Stimulated activated CD8-positive, alpha-beta memory T cell treated with anti-CD3 and anti-CD28 coated beads, Interleukin-4, amount 100 ng/mL, for 48 hours (primary cell): ENCODE measurements at places on chromosomes 2 and 18.

- no peak for DNase-seq
These were observed 201.6 kb downstream of the HDAC4 start for GRCh38 chr2:239199041-239199768.

DNA sequence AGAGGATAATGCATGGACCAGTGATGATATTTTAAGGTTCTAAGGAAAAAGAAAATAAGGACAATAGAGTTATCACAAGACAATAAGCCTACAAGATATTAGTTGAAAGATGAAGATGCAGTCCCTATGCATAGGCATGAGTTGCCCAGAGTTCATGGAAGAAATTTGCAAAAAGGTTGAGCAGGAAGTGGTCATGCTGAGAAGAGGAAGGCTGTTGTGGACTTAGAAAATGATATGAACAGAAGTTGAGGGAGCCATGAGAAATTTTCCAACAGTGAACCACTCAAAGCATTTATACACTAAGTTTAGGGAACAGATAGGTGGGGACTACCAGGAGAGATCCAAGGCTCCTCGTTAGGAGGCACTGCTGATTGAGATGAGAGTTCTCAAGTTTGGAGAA is 3.5 kb downstream of the OSBPL6 start:
- no peak for DNase-seq

- peak; percentile 20 for DNase-seq
These were observed at the start of gene GNLY for GRCh38 chr2:85694052-85695025. GNLY (plus strand) TSS chr2:85694358; CDS start chr2:85694419, 61 bp downstream.

DNA sequence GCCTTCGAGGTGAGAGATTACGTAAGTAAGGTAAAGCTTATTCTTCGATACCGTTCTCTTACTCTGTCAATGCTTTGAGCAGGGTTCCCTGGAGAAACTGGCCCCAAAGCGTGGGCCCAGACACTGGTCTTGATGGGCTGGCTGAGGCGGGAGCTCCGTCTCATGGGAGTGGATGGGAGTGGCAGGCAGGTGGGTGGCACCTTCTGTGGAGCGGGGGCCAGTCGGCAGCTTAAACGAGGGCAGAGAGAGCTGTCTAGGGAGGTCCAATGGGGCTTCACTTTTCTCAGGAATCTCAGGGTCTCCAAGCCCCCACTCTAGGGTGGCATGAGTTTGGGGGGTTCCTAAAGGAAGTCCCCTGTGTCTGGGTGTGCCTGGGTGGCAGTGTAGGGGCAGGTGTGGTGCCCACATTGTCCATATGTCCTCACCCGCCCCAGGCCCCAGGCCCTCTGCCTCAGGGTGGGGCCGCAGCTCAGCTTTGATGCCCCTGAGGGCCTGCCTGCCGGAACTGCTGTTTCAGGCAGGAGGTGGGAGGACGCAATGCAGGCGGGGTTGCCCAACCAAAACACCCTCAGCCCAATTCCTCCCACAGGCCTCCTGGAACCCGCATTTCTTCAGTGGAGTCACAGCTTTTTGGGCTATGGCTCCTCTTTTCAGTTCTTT is 32.5 kb upstream of the FOSL2 start:
- no peak for DNase-seq

DNA sequence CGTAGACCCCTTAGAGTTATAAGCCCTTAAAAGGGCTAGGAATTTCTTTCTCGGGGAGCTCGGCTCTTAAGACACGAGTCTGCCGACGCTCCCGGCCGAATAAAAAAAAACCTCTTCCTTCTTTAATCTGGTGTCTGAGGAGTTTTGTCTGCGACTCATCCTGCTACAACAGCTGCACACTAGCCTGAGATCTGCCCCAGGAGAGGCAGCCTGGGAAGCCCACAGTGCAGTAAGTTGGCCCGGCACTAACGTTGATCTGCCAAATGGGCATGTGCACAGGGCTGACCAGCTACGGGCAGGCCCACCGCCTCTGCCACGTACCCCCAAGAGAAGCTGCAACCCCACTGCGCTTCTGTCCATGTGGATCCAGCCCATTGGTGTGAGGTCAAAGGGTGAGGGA is 8.4 kb upstream of the LIMS2 start:
- no peak for DNase-seq

GRCh38 chr18:64695851-64696553 is 547.1 kb upstream of the LINC00305 start:
- no peak for DNase-seq

GRCh38 chr18:79687806-79688205 is 8.2 kb downstream of the CTDP1 start:
- DNase-seq = peak; percentile 53

DNA sequence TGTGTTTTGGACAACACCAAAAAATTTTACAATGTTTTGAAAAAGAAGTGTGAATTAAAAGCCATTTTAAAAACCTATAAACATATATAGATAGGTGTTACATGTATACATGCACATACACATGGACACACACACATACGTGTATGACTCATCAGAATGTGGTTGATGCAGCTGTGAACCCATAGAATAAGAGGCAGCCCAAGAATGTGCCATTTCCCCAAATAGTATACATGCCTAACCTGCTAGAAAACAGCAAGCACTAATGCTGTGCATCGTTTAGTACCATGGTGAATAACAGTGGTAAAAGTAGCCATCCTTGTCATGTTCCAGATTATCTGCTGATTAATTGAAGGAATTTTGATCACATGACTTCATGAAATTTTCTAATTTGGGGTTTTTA is 149.0 kb downstream of the DSEL start:
- DNase-seq = no peak

DNA sequence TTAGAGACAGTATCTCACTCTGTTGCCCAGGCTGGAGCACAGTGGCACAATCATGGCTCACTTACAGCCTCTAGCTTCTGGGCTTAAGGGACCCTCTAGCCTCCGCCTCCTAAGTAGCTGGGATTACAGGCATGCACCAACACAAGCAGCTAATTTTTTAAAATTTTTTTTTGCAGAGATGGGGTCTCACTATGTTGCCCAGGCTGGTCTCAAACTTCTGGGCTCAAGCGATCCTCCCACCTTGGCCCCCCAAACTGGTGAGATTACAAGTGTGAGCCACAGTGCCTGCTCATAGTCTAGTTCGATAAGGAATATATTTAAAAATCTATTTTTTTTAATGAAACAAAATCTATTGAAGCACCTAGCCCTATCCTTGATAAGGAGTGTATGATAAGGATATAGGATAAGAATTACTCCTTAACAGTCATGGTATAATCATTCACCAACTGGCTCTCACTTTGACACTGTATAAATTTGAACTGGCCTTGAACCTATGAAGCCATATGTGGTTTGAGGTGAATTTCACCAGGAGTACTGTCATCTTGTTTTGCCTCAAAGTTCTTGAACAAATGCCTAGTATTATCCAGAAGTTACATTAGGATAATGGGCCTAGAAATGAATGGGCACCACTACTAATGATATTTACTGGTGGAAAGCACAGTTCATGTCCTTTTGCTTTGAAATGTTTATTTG is 71.1 kb downstream of the EXOC6B start:
- DNase-seq = no peak

- no peak for DNase-seq
These were observed 33.9 kb downstream of the SOWAHC start for GRCh38 chr2:109648041-109648527.

DNA sequence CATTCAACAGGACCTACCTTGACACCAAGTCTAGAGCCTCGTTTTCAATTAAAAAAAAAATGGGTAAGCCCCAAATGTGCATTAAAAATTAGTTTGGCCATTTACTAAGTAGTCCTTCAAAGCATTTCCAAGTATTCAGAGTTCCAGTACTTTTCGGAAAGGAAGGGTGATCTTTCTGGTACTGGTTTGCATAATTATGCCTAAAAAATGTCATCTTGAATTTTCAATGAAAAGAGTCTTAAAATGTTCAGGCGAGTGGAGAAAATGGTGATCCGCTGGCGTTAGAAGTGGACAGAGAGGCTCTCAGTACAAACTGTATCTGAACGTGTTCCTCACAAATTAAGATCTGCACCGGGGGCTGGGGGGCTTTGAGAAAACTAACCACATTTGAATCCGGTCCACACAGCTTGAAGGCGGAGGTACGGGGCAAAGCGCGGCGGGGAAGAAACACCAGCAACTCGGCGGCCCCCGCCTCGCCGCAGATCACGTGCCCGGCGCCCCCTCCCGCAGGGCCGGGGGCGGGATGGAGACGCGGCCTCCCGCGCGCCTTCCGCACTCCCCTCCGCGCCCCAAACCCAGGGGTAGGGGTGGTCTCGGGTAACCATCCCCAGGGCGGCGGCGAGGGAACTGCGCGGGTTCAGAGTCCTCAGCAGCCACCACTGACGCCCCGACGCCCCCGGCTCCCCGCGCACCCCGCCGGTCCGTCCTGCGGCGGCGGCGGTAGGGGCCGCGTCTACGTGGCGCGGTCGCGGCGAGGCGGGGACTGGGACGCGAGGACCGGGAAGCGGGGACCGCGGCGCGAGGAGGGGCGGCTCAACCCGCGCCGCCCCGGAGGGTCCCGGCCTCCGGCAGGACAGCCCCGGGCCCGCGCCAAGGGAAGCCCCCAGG is 564 bp downstream of the LPIN2 start:
- peak; percentile 55 for DNase-seq

DNA sequence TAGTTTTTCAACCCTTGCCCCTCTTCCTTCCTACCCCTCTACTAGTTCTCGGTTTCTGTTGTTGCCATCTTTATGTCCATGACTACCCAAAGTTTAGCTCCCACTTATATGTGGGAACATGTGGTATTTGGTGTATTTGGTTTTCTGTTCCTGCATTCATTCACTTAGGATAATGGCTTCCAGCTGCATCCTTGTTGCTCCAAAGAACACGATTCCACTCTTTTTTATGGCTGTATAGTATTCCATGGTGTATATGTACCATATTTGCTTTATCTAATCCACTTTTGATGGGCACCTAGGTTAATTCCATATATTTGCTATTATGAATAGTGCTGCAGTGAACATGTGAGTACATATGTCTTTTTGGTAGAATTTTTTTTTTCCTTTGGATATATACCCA is 20.6 kb upstream of the DSC1 start:
- no peak for DNase-seq

GRCh38 chr18:35444636-35445035 is 53.1 kb downstream of the INO80C start:
- no peak for DNase-seq

DNA sequence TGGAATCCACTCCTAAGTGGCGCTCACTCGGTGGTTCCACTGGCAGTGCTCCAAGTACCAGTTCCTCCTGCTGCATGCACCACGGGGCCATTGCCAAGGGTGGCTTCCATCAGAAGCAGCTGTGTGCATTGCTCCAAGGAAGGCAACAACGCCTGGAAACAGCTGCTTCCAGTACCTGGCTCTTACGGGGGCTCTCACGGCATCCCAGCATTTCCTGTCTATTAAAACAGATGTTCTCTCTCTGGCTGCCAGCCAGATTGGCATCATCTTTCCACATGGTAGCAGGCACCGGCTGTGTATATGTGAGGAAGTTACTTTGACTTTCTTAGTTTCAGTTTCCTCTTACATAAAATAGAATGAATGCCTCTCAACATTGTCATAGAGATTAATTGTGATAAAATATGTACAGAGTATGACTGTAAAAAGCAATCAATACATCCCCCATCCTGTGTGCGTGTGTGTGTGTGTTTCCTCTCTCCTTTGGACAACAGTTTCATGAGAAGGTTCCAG is 84.9 kb downstream of the CMPK2 start:
- no peak for DNase-seq

GRCh38 chr2:224968051-224968450 is 74.2 kb downstream of the DOCK10 start:
- DNase-seq = no peak

- no peak for DNase-seq
These were observed 43.3 kb downstream of the FER1L5 start for GRCh38 chr2:96685577-96686459.

- no peak for DNase-seq
These were observed 12.4 kb downstream of the KLHL14 start for GRCh38 chr18:32760391-32760790.

DNA sequence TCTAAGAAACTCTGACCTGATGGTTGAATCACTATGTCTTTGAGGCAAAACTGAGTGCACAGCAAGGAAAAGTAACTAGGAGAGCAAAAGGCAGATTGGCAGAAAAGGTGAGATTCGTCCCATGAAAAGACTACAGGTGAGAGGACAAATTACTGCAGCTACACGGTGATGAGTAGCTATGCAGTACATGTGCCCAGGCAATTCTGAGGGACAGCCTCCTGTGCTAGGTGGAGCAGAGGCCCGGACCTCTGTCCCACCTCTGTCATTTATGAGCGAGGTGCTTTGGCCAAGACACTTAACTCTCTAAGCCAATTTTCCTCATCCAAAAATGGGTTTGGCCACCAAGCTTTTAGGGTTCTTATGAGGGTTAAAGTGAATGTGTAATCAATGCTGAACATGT is 59.9 kb downstream of the GRB14 start:
- no peak for DNase-seq

- DNase-seq = no peak
These were observed 894 bp upstream of the GCC2 start for GRCh38 chr2:108447947-108448677.

DNA sequence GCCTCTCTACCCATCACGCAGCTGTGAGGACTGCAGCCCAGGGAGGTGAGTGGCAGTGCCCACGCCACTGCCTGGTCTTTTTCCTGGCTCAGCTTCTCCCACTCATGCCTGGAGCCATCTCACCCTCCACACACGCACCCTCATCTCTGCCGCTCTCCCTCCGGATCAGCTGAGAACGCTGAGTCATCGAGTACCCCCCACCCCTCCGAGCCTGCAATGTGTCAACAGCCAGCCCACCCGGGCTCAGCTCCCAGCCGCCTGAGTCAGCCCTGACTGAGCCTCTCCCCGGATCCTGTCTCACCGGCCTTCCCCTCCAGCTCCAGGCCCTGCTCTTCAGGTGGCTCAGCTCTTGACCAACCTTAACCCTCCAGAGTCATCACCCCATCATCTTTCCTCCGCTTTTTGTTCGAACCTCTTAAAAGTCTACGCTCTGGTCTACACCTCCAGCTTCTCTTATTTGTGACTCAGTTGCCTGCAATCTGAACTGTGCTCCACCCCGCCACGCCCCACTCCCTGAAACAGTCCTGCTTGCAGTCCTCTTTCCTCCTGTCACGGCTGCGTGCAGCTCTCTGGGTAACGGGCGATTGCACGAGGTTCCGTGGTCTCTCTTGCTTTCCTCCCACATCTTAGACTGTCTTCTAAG is 94.4 kb upstream of the ASAP2 start:
- DNase-seq = no peak

DNA sequence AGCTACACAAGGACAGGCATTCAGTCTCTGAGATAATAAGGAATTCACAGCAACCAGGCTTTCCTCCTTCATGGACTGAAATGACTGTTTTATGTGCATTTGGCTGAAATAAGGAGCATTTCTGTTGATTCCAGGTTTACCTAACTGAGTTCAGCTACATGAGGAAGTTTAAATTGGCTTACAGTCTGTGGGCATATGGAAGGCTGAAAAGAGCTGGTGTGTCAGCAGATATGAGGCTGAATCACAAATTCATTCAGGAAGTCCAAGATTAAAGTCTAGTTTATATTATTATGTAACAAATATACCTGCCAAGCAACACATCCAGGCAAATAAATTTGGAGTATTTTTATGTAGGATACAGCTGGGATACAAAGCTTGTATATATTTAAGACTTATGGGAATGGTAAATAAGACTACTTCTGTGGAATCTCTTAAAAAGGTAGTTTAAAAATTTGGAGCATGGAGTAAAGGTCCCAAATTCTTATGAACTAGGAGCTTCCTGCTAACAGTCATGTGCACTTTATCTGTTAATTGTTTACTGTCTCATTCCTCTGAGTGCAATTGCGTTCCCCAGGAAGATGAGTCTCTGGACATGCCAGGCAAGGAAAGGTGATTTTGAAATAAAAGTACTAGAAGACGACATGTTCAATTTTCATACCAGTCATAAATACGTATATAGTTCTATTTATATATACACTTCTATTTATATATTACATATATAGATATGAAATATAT is 53.0 kb downstream of the ZC3H8 start:
- DNase-seq = no peak

GRCh38 chr18:43382641-43383403 is 105.5 kb upstream of the SYT4 start:
- DNase-seq = no peak
